ENCODE measurements at places on chromosomes 3 and 15.
A peak's percentile ranks its signal among the peaks of the same experiment; 100 is the strongest.

DNA sequence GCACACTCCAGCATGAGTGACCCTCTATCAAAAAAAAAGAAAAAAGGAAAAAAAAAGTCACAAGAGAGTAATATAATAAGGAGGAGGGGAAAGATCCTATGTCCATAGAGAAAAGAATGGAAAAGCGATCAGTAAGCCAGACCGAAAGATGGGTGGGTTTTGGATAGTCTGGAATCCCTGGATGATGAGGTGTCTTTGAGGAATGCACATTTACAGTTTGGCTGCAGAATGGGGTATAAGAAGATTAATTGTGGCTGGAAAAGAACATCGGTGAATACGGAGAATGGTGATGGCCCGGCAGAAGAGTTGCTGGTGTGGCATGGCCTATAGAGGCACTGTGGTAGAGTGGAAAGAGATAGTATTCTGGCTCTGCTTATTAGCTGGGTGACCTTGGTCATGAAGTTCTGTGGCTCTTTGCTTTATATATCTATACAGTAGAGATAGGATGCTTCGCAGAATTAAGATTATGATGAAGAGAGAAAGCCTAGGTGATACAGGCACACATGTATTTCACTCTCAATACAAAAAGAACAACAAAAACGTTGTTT is 187.9 kb downstream of the AKAP13 start:
- DNase-seq = no peak

- no peak for DNase-seq
Observed at GRCh38 chr3:138326866-138327595, 2.6 kb downstream of the NME9 start.

GRCh38 chr3:57179580-57180410 is 14.6 kb upstream of the IL17RD start:
- peak; percentile 51 for DNase-seq

GRCh38 chr3:12922881-12923431 is 81.6 kb upstream of the RPL32 start:
- no peak for DNase-seq

DNA sequence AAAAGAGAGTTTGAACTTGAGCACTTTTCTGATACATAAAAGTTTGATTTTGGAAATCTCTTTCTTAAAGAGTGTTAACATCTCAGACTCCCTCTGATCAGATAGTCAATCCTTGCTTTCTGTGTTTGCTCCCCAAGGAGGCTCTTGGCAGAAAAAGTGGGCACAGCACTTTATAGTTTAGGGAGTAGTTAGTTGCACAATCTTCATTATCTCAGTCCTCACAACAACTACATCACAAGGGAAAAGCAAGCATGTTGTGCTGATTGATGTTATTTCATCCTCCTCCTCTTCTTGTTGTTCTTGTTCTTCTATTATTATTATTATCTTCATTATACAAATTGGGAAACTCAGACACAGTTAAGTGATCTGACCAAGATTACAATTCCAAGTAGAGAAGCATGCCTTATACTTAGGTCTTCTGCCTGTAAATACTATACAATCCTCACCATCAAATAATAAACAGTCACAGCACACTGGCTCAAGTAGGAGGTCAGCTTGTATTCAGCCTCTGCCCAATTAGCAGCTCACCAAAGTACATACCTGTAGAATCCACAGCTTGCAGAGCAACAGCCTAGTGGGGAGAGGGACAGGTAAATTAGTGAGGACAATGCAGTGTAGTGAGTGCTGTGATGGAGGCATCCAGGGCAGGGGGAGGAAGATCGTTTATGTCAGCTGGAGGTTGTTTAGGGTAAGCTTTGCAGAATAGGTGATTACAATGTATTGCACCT is 304.1 kb upstream of the MME start:
- DNase-seq = no peak

DNA sequence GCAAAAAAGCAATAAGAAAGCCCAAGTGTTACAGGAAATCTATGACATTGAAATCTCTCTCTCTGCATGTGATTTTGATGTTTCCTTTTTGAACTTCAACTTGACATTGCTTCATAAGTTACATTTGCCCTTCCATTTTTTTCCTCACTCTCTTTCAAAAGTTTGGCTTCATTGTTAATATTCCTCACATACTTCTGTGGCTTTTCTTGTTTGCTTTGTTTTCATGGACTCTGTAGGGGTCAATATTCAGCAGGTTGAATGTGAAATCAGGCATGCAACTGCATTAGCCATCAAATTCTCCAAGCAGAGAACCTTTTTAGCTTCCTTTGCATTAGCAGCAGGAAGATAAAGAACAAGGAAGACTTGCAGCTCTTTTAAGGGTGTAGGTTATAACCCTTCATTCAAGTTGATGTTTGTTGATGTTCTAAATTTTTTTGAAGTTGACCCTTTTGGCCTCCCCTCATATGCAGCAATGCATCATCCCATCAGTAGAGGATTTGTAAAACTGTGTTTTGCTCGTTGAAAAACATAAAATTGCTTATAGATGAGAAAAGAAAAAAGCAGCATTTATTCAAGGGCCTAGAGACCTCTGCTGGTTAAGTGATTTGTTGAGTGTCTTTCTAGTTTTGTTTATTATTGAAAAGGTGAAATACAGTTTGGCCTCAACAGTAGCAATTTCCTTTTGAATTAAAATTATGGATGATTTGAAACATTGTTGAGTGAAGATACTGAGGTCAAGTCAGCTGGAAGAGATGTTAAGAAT is 211.4 kb downstream of the IL5RA start:
- no peak for DNase-seq

- DNase-seq = no peak
Observed at GRCh38 chr3:31096661-31097395, 202.4 kb upstream of the GADL1 start.

DNA sequence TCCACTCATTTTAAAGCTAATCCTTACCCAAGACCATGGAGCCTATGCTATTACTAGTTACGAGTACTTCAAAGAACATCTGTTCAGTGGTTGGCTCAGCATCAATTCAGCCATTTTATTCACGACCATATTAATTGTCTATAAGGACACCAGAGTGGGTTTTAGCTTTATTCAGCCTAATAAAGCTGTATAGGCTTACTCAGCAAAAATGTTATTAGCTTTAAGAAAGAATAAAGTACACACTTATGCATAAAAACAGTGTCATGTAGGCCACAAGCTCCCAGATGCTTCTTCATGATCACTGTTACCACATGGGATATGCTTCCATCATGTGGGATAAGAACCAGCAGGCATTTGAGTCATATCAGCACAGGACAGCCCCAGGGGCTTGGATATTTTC is 87.4 kb upstream of the GPR149 start:
- DNase-seq = no peak

DNA sequence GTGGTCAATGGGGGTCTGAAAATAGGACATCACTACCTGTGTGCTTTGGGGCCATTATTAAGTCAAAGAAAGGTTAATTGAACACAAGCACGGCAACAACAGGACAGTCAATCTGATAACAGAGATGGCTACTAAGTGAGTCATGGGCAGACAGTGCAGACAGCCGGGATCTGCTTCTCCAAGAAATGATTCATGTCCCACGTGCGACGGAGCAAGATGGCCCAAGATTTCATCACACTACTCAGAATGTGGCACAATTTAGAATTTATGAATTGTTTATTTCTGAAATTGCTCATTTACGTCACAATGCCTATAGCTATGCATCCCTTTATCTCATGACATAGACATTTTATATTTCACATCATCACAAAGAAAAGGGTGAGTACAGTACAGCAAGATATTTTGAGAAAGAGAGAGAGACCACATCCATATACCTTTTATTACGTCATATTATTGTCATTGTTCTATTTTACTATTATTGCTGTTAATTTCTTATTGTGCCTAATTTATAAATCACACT is 770.6 kb upstream of the NR2F2 start:
- no peak for DNase-seq

- DNase-seq = no peak
Observed at GRCh38 chr15:74136814-74137536, 6.6 kb downstream of the ISLR2 start.

DNA sequence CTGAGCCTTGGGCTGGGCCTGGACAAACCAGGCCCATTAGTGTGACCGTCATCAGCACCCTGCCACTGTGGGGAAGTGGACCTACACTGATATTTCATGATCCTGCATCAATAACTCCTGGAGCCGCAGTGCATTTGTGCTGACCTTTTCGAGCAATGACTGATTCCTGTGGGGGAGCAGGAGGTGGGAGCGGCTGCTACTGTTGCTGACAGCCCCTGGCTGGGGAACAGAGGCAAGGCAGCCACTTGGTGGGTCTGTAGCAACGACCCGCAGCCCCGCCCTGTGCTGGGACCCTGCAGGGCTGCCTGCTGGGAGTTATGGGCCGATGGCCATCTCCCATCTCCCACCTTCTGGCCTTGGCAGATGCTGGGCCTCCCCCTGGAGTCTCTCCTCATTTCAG is 42.1 kb downstream of the CCDC33 start:
- no peak for DNase-seq

GRCh38 chr15:49832511-49832910 is 211.7 kb downstream of the DTWD1 start:
- DNase-seq = peak; percentile 18

DNA sequence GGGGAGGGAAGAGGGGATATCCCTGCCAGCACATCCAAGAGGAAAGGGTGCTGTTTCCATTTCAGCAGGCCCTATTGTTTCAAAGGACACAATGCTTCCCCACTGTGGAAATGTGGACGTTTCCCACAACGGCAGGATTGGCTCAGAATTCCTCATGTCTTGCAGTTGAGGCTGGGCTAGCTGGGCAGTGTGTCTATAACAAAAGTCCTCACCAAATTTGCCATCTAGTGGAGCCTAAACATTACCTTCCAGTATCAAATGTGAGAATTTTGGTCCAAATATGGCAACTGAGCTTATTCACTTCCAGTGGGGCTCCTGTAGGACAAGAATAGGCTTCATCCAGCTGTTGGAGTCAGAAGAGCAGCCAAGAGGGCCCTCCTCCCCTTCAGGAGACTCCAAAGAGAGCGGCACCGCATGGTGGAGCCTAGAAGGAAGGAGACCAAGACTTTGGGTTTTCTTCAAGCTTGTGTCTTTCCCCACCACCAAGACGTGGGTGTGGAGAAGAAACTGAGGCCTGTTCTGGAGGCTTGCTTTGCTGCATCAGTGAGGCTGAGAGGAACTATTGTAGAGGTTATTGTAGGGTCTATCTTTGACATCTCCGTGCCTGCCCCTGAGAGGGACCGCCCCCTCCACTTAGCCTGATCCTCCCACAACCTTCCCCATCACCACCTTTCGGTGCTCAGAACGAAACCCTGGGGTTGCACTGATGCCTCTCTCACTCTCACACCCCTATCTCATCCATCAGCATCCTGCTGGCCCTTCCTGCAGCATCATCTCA is 45.3 kb upstream of the SLCO2A1 start:
- DNase-seq = no peak
